Prostate gland (tissue), 2 donors: ENCODE measurements at places on chromosomes 3 and 15. TPM values are rescaled to one million over a fixed set of nuclear protein-coding genes. Genes with fewer than 3 reads are reported as not detected.

The TRIM59 gene
- total RNA-seq = 3.2 TPM

DNA sequence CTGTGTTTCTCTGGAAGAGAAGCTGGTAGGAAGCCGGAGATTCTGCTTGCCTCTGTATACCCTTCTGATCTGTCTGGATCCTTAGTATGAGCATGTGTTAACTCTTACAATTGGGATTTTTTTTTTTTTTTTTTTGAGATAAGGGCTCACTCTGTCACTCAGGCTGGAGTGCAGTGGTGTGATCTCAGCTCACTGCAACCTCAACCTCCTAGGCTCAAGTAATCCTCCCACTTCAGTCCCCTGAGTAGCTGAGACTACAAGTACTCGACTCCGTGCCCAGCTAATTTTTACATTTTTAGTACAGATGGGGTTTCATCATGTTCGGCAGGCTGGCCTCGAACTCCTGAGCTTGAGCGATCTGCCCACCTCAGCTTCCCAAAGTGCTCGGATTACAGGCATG, 44.5 kb downstream of the RPN1 start:
- DNase-seq = no peak
- H3K27ac ChIP-seq = no peak overlapping the region
- no peaks in the 10 kb centered on the region for H3K4me1 ChIP-seq
- no peaks in the 10 kb centered on the region for H3K36me3 ChIP-seq
- no peak overlapping the region for H3K4me3 ChIP-seq
- no peaks in the 10 kb centered on the region for H3K27me3 ChIP-seq

DNA sequence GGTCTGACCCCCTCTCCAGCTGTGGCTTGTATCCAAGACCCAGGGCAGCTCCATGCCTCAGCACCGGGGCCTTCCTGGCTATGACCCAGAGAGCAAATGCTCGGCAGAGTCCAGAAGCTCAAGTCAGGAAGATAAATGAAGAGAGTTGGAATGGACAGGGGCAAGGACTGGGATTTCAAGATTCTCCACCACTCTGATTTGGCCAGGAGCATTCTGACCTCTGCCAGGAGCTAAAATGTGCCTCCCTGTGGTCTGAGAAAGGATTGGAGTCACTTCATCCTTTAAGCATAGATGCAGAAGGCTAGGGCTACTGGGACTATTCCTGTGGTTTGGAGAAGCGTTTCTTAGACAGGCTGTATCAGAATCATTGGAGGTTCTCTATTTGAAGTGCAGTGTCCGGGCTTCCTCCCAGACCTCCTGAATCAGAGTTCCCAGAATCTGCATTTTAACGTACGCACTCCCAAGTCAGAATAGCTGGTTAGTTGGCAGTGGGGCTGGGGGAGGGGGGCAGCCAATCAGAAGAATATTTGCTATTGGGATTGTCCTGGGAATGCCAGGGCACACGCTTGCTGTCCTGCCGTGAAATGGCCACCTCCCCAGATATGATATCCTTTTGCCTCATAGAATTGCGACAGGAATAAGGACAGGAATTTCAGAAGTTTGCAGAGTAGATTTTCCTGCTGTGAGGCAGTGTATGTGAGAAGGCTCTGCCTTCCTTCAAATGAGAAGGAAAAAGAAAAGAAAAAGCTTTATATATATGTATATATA, 57.4 kb downstream of the HRH1 start:
- no peak overlapping the region for H3K27ac ChIP-seq
- no peak overlapping the region for H3K4me3 ChIP-seq
- no peak for DNase-seq
- no peaks in the 10 kb centered on the region for H3K4me1 ChIP-seq

The TMIE gene
- total RNA-seq = 1.6 TPM

- H3K4me3 ChIP-seq = no peak overlapping the region
- H3K27me3 ChIP-seq = no peaks in the 10 kb centered on the region
- H3K4me1 ChIP-seq = no peaks in the 10 kb centered on the region
- no peaks in the 10 kb centered on the region for H3K36me3 ChIP-seq
Measured at GRCh38 chr3:190738636-190739155, 123.8 kb downstream of the GMNC start.
